ENCODE measurements at places on chromosomes 13 and 19. TPM values are rescaled to one million over a fixed set of nuclear protein-coding genes. Genes with fewer than 3 reads are reported as not detected.

- H3K36me3 ChIP-seq, result no peaks in the 10 kb centered on the region
- DNase-seq, result no peak
- H3K4me1 ChIP-seq, result peaks cover 3% of the 10 kb centered on the region
- no peak overlapping the region for H3K27ac ChIP-seq
These were observed 34.9 kb downstream of the STARD13 start for GRCh38 chr13:33250609-33251008.

- no peak for DNase-seq
- H3K27ac ChIP-seq, result no peak overlapping the region
- no peaks in the 10 kb centered on the region for H3K4me1 ChIP-seq
- peaks cover 31% of the 10 kb centered on the region for H3K36me3 ChIP-seq
- H3K27me3 ChIP-seq, result peaks cover 5% of the 10 kb centered on the region
These were observed 103.9 kb downstream of the FAM216B start for GRCh38 chr13:42885325-42885724.

DNA sequence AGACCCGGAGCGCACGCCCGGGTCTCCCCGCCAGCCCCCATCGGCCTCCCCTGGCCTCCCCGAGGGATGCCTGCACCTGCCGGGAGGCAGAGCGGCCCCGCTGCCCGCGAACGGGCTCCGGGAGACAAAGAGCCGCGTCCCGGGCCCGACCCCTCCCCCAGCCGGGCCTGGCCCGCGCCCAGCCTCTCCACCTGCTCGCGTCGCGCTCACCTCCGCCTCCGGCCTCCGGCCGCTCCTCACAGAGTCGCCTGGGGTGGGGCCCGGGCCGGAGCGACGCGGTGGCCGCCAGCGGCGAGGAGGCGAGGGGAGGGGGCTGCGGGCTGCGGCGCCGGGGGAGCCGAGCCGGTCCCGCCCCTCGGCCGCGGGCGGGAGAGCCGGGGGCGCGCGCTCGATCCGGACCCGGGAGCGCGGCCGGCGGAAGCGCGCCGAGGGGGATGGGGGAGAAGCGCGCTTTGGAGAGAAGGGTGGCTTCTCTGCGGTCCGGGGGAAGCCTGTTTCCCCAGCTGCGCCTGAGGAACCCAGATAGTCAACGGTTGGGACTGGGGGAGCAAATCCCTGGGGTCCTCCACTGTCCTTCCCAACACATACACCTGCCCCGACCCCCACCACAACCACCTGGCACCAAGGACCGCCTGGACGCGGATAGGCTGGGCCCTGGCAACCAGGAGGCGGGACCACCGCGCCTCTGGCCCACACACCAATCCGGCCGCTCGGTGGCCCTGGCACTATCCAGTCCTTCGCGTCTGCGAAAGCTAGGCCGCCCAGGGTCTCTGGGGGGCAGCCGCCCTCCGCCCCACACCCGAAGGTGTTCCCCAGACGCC, at the start of gene PRR36:
Gene PRR36, minus strand, starts transcription at position 315 of the 821 bp plus-strand sequence. CDS start 701 bp downstream, outside the sequence.
- peak within 1 kb of the TSS; percentile 38 for H3K4me3 ChIP-seq
- H3K36me3 ChIP-seq, result no peaks in the 10 kb centered on the region
- H3K27ac ChIP-seq, result no peak within 1 kb of the TSS

DNA sequence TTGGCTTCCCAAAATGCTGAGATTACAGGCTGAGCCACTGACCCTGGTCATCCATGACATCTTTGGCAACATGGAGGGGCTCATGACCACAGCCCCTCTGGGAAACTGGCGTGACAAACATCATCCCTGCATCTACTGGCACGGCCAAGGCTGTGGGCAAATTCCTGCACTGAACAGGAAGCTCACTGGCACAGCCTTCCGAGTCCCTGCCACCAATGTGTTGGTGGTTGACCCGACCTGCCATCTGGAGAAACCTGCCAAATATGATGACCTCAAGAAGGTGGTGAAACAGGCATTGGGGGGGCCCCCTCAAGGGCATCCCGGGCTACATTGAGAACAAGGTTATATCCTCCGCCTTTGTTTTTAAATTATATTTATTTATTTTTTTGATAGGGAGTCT, 8.9 kb upstream of the ACP5 start:
- H3K27me3 ChIP-seq, result no peaks in the 10 kb centered on the region
- H3K36me3 ChIP-seq, result peaks cover 1% of the 10 kb centered on the region
- H3K27ac ChIP-seq, result no peak overlapping the region
- no peak for DNase-seq

Gene PGLYRP2
- 0.09 TPM for total RNA-seq

- no peak for DNase-seq
- no peaks in the 10 kb centered on the region for H3K4me1 ChIP-seq
- no peaks in the 10 kb centered on the region for H3K27me3 ChIP-seq
- no peak overlapping the region for H3K27ac ChIP-seq
- no peaks in the 10 kb centered on the region for H3K36me3 ChIP-seq
These were observed 16.2 kb downstream of the FCGBP start for GRCh38 chr19:39918183-39918651.

Gene ZNF675
- total RNA-seq, result 19.7 TPM

GRCh38 chr13:106612688-106613087, 44.8 kb upstream of the ARGLU1 start:
- H3K4me3 ChIP-seq, result no peak overlapping the region
- H3K27ac ChIP-seq, result no peak overlapping the region
- H3K4me1 ChIP-seq, result no peaks in the 10 kb centered on the region
- DNase-seq, result no peak
- H3K36me3 ChIP-seq, result no peaks in the 10 kb centered on the region
- H3K27me3 ChIP-seq, result peaks cover 19% of the 10 kb centered on the region

GRCh38 chr13:72164811-72165210, 297.8 kb upstream of the DACH1 start:
- H3K36me3 ChIP-seq, result no peaks in the 10 kb centered on the region
- H3K4me3 ChIP-seq, result no peak overlapping the region
- H3K27ac ChIP-seq, result no peak overlapping the region
- no peaks in the 10 kb centered on the region for H3K4me1 ChIP-seq

Gene VSTM2B
- not detected for total RNA-seq

- no peaks in the 10 kb centered on the region for H3K27me3 ChIP-seq
- no peak overlapping the region for H3K27ac ChIP-seq
- peaks cover 7% of the 10 kb centered on the region for H3K36me3 ChIP-seq
- no peak overlapping the region for H3K4me3 ChIP-seq
These were observed 204.9 kb downstream of the ZIC5 start for GRCh38 chr13:99766641-99767045.

Measured in activated CD8-positive, alpha-beta memory T cell treated with anti-CD3 and anti-CD28 coated beads, Interleukin-2, amount 10 ng/mL, durations not matched to agents 7 days and 5 days (primary cell).